G401 (cell line): ENCODE measurements at places on chromosomes 16 and 17. TPM values are rescaled to one million over a fixed set of nuclear protein-coding genes. Genes with fewer than 3 reads are reported as not detected.

The PIPOX gene
- 4.7 TPM in 1 of 2 replicates, not detected in the other for total RNA-seq

The G6PC1 gene
- not detected in 2 replicates for total RNA-seq

The NUP88 gene
- total RNA-seq: 142 and 178 TPM in 2 replicates

The CPPED1 gene
- 51.1 and 61.5 TPM in 2 replicates for total RNA-seq

The SPATA33 gene
- 2.9 and 7.3 TPM in 2 replicates for total RNA-seq

The ABI3 gene
- total RNA-seq: 0.14 TPM in 1 of 2 replicates, not detected in the other

The CCL16 gene
- not detected in 2 replicates for total RNA-seq

The ANKRD40CL gene
- total RNA-seq: not detected in 2 replicates

The CLEC18B gene
- 2.2 TPM in 1 of 2 replicates, not detected in the other for total RNA-seq

The FOXO3B gene
- total RNA-seq: 1.8 and 4.0 TPM in 2 replicates

The ICAM2 gene
- not detected in 2 replicates for total RNA-seq

The CACNG3 gene
- not detected in 2 replicates for total RNA-seq

The ZFP3 gene
- not detected in 2 replicates for total RNA-seq

The EPX gene
- not detected in 2 replicates for total RNA-seq

The GRIN2A gene
- total RNA-seq: not detected in 2 replicates

The TAC4 gene
- total RNA-seq: 0.92 TPM in 1 of 2 replicates, not detected in the other

The GNAO1 gene
- total RNA-seq: not detected in 2 replicates

The CLEC18C gene
- not detected in 2 replicates for total RNA-seq

The CETP gene
- total RNA-seq: not detected in 2 replicates

The CDH13 gene
- 10.5 and 10.8 TPM in 2 replicates for total RNA-seq

The KRT39 gene
- total RNA-seq: not detected in 2 replicates

The ITGAX gene
- 0.03 TPM in 1 of 2 replicates, not detected in the other for total RNA-seq

The PLLP gene
- 1.5 and 2.7 TPM in 2 replicates for total RNA-seq

The IL17C gene
- total RNA-seq: 0.43 TPM in 1 of 2 replicates, not detected in the other
